ENCODE measurements at places on chromosomes 11 and 22.

DNA sequence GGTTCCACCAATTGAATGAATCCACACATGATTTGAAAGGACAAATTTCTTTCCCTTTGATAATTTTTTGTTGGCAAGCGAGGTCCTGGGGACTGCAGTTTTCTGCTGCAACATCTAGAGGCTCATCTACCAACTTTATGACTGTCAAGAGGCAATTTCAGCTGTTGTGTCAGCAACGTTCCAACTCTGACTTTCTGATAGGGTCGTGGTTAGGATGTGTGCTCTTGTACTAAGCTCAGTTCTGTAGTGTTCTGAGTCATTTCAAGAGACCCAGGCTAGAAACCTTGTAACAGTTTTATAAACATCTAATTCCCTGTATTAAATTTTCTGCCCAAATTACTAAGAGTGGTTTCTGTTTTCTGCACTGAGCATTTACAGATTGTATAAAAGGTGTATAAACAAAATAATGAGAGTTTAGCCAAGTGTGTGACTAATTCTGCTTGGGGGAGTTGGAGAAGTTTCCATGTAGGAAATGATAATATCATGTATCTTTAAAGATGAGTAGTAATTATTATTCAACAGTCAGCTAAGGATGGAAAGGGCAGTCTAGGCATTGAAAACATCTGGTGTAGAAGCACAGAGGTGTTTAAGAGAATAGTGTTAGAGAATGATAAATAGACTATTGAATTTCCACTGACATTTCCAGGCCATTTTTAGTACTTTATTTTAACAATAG lies 72.2 kb downstream of the RBMXL2 start:
- no peak for DNase-seq

GRCh38 chr11:62789576-62789975 lies 2.2 kb downstream of the TMEM223 start:
- no peak for DNase-seq

DNA sequence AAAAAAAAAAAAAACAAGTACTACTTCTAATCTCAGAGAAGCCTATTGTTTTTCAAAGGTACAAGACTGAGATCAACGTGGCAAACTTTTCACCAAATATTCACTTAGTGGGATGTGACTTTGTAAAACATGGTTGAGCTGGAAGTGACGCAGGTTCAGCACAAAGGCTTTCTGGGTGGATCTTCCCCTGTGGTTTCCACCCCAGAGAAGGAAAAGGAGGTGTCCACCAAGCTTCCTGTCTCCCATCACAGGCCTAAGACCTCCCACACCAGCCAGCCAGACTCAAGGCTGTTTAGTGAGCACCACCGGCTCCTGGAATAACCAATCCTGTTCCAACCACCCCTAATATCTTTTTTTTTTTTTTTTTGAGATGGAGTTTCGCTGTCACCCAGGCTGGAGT lies 5.7 kb downstream of the TMEM184B start:
- DNase-seq, result no peak

- DNase-seq, result no peak
Measured at GRCh38 chr11:20795005-20795404, 125.6 kb downstream of the NELL1 start.

GRCh38 chr11:5809122-5809519 lies 397 bp downstream of the OR52N2 start:
- DNase-seq, result no peak

- DNase-seq, result no peak
Measured at GRCh38 chr11:21921151-21921550, 271.7 kb upstream of the ANO5 start.
